ENCODE measurements at places on chromosomes 7 and 10.

DNA sequence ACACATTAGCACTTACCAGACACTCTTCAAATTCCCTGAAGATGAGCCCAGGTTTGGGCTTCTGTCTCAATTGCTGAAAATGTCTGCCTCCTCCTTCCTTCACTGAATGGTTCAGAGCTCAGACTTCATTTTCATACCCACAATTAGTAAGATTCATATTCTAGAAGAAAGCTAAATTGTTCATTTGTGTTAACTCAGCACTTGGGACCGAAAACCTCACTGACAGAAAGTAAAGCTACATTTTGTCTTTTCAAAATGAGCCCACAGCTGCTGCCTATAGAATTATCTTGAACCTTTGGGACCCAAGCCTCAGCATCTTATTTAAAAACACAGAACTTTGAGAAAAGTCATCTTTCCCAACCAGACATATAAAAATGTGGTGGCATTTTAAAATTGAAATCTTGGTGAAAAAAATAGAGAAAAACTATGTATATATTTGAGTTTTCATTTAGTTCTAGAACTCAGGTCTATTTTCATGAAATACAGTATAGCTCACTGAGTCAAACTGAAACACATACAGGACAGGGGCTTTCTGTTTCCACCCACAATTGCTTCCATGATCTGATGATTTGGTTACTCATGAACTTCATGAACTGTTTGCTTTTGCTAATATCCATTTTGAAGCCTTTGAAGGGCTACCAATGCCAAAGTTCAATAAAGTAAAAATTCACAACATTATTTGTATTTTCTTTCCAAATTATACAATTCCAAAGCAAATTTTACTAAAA lies 119.1 kb upstream of the PFKP start:
- no peak for DNase-seq

DNA sequence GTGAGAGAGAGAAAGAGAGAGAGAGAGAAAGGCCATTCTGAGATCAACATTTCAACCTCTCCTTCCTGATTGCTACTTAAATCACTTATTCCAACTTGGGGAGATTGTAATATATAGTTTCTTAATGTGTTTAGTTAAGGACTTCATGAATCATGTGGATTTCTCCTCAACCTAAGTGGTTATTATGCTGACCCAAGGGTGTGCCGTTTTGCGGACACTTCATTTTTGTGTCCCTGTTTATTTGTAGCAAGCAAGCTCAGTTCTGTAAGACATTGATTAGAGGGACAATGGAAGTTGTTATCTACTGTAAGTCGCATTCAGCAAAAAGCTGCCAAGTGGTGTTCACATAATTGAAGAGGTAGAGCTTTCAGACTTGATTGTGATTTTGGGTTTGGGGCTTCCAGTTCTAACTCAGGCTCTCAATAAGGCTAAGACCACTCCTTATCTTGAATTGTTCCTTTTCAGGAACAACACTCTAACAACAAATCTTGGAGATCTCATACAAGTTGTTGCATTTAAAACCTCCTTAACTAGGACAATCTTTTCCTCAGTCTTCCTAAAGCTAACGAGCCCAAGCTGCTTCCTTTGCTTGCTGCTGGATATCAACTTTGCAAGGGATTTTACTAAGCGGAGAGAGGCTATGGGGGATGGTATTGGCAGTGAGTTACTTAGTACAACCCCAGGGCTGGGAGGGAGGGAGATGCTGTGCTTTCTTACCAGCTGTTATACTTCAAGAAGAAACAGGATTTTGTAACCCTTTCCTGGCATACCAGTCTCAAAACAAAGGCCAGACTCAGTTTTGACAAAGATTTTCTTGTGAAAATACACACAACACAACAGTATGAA lies 19.8 kb upstream of the COL1A2 start:
- DNase-seq, result no peak

GRCh38 chr7:69800495-69800894 lies 202.2 kb downstream of the AUTS2 start:
- DNase-seq, result no peak

GRCh38 chr7:45515346-45515745 lies 58.8 kb upstream of the ADCY1 start:
- no peak for DNase-seq

- DNase-seq, result no peak
Measured at GRCh38 chr7:15168489-15168888, 265.9 kb upstream of the DGKB start.

DNA sequence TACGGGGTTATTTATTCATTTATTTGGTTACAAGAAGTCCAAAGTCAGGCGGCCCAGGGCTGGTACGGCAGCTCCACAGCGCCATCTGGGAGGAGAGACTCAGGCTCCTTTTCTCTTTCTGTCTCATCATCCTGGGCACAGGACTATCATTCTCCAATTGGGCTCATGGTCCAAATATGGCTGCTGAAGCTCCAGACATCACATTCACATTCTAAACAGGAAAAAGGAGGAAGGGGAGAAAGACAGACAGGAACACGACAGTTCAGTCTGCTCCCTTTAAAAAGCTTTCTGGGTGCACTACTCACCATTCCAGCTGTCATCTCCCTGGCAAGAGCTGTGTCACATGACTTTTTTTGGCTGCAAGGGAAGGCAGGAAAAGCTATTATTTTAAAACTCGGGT lies 74.4 kb upstream of the PDZD8 start:
- DNase-seq, result no peak

DNA sequence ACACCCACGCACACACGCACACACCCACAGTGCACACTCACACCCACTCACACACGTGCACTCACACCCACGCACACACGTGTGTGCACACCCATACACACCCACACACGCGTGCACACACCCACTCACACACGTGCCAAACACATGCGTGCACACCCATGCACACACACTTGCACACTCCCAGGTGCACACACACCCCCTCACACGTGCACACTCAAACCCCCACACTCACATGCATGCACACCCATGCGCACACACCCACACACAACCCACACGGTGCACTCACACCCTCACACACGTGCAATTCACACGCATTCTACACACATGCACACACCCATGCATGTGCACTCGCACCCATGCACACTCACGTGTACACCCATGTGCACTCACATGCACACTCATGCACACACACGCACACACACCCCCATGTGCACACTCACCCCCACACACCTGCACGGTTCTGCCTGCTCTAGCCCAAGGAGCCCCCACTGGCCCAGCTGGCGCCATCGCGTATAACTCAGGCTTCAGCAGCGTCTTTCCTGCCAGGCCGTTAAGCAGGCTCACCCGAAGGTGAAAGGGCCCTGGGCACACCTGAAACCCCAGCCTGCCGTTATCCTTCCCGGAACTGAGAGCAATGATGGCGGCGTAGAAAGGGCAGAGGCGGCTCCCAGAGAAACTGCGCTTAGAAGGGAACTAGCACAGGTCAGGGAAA lies 63.9 kb upstream of the PDGFA start:
- DNase-seq, result no peak

DNA sequence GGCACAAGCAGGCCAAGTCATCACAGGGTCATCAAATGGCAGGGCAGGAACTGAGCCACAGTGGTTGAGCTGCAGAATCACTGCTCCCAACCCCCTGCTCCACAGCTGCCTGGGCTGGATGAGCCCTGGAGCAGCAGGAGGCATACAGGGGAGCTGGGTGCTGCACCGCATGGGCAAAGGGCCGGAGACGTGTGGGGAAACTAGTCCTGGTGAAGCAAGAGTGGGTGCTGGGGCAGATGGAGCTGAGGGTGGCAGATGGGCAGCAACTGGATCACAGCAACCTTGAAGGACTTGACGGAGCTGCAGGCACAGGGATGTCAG lies 16.0 kb upstream of the VOPP1 start:
- DNase-seq, result no peak

- DNase-seq, result no peak
Measured at GRCh38 chr7:74290553-74290950, 1.3 kb downstream of the CLIP2 start.
